Activated CD4-positive, alpha-beta T cell treated with anti-CD3 and anti-CD28 coated beads for 36 hours (primary cell): ENCODE measurements at places on chromosomes 1 and 21. TPM values are rescaled to one million over a fixed set of nuclear protein-coding genes. Genes with fewer than 3 reads are reported as not detected.

DNA sequence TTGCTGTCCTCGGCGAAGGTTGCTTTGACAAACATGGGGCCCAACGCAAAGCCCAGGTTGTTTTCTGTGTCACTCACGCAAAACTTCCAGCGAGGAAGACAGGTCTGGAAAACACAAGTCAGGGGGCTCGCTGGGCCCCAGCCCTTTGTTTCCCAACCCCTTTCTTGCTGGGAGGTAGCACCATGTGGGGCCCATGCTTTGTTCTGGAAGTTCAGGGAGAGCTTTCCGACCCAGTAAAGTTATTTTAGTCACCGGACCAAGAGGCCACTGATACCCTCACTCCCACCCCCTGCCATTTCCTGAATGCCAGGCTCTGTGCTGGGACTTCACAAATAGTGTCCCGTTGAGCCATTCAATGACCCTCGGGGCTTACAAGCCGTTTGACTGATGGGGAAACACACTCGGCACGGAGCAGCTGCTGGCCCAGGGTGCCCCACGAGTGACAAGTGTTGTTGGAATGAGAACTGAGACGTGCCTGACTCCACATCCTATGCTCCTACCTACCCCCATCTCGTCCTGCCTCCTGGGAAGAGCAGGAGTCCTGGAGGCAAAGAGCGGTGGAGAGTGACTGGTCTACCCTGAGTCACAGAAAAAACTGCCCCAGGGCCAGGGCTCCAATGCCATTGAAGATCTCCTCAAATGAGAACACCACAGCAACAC, 52.0 kb downstream of the ECE1 start:
- H3K36me3 ChIP-seq = peaks cover 66% of the 10 kb centered on the region
- H3K27me3 ChIP-seq = no peaks in the 10 kb centered on the region
- H3K4me3 ChIP-seq = no peak overlapping the region

DNA sequence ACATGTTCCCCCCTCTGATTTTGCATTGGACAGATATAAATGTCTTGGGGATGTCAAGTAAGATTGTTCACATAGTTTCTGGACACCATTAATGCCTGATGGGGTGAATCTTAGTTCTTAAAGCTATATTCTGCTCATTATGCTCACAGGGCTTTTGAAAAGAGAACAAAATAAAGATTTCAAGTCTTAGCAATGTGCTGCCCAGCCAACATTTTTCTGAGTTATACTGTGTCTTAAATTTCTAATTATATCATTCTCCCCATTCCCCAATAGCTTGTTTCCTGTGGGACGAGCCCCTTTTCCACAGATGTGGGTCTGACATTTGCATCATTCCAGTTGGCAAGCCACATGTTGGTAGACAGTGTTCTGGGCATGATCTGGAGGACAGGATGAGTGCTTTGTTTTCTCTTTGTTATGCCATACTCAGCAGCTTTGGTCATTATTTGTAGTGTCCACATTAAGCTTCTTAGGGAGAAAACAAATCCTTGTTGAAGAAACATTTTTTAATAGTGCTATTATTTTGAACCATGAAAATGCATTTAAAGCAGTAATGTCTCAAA, 32.8 kb downstream of the MTARC1 start:
- no peak overlapping the region for H3K4me3 ChIP-seq
- DNase-seq = no peak
- H3K27ac ChIP-seq = no peak overlapping the region

LCE2A gene
- not detected for total RNA-seq

SLC6A9 gene
- 13.4 TPM for total RNA-seq
